Skeletal muscle cell (primary cell): ENCODE measurements at places on chromosomes 6 and 20.

- no peak for DNase-seq
Measured at GRCh38 chr6:107330168-107330567, 129.2 kb downstream of the PDSS2 start.

GRCh38 chr20:31663838-31664695 lies 26.4 kb downstream of the COX4I2 start:
- no peak for DNase-seq

DNA sequence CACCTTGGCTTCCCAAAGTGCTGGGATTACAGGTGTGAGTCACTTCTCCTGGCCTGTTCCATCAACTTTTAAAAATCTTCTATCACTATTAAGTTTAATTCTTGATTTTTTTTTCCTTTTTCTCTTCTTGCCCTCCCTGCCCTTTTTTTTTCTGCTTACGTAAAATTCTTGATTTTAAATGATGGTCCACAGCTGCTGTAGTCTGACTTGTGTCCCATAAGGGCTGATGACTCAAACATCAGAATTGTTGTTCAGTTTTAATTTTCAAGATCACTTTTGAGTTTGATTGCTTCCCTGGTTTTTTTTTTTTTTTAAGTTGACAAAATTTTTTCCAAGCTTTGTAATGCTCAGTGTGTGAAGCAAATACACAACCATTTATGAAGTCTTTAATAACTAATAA lies 61.9 kb downstream of the CBFA2T2 start:
- DNase-seq = no peak

GRCh38 chr6:108779536-108780275 lies 68.5 kb upstream of the ARMC2 start:
- DNase-seq = no peak

GRCh38 chr6:140897804-140898573 lies 1234.7 kb upstream of the GJE1 start:
- no peak for DNase-seq

DNA sequence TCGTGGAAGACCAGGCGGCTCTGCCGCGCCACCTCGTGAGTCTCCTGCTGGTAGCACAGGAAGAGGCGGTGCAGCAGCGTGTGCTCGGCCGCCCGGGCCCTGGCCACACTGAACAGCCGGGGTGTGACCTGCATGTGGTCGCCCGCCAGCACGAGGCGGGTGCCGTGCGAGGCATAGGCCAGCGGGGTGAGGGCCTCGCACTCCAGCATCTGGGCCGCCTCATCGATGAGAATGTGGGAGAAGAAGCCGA lies 7.0 kb downstream of the HELZ2 start:
- no peak for DNase-seq
